Ureter (tissue), 1 donor: ENCODE measurements at places on chromosomes 4 and X. TPM values are rescaled to one million over a fixed set of nuclear protein-coding genes. Genes with fewer than 3 reads are reported as not detected.

The CXCL11 gene
- 0.31 TPM for total RNA-seq

The TIGD4 gene
- 1.6 TPM for total RNA-seq

The AIMP1 gene
- 58.3 TPM for total RNA-seq

The HSPA4L gene
- 5.6 TPM for total RNA-seq

The GRIA2 gene
- 0.18 TPM for total RNA-seq

The KLHL4 gene
- total RNA-seq = 0.49 TPM

The HPSE gene
- 1.1 TPM for total RNA-seq

The FAM53A gene
- 2.5 TPM for total RNA-seq

The PLK4 gene
- 4.7 TPM for total RNA-seq
